ENCODE measurements at places on chromosomes 1 and 21.

GRCh38 chr1:147062956-147063355 is 109.3 kb downstream of the PRKAB2 start:
- DNase-seq, result no peak

- DNase-seq, result no peak
Observed at GRCh38 chr1:167229719-167230385, 9.2 kb downstream of the POU2F1 start.

- DNase-seq, result no peak
Observed at GRCh38 chr21:45948576-45949141, 32.9 kb upstream of the COL6A1 start.

GRCh38 chr21:15686506-15686905 is 43.3 kb upstream of the USP25 start:
- no peak for DNase-seq

DNA sequence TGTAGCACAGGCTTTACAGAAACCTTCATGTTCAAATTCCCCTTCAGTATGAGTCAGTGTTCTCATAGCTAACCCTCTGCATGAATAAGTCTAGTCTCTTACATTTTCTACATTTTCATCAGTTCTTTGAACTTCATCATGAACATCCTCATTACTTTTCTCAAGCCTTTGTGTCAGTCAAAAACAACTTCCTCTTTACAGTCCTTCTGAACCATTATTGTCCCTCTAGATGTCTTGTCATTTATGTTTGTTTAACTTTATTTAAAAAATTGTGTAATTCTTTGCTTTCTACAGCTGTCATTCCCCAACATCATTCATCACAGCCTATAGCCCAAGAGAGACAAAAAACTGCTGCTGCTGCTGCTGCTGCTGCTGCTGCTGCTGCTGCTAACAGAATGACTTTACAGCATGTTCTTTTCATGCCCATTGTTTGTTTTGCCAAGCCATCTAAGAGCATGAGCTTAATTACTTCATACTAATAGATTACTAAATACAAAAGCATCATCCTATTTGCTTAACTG is 133.1 kb downstream of the LRRC40 start:
- no peak for DNase-seq

- no peak for DNase-seq
Observed at GRCh38 chr1:169240449-169241232, 127.0 kb downstream of the NME7 start.

GRCh38 chr21:33266050-33266788 is at the start of gene IL10RB:
Gene IL10RB (plus strand): TSS chr21:33266367. CDS start chr21:33266466, 99 bp downstream.
- DNase-seq, result peak; percentile 80

DNA sequence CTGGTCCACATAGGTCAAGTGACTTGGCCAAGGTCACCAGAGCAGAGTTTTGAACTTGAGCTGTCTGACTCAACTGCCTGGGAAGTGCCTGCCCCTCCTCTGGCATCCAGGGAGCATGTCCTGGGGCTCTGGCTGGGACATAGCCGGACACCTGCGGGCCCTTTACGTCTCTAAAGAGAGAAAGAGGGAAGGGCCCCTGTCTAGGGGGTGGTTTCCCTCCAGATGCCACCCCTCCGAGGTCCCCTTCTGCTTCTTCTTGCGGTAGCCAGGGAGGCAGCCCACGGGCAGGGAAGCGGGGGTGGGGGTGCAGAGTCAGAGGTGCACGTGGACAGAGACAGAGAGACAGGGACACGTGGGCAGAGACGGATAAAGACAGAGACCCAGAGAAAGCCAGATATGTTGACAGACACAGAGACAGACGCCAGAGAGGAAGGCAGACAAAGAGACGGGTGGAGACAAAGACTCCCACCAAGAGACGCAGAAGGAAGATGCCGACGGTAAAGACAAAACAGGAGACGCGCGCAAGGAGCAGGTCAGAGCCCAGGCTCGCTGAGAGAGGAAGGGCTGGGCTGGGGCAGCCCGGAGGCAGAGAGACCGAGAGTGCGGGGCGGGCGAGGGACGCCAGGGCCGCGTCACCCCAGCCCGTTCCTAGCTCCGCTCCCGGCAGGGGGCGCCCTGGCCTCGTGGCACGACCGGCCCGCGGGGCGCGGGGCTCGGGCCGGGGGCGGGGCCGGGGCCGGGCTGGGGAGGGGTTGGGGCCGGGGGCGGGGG is 458 bp upstream of the ALPL start:
- peak; percentile 70 for DNase-seq

DNA sequence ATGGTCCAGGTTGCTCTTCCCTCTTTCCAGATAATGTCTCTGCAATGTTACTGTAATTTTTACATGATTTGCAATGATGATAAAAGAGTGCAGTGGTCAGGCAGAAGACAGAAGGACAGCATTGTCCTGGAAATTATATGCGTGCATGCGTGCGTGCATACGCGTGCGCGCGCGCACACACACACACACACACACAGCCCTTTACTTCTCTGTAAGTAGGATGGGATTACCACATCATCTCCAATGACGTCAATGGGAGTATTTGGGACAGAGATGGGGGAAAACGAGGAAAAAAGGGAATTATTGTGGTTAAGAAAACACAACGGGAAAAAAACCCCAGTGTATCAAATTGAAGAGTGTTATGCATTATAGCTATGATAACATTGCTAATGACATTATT is 99.7 kb downstream of the SPAG17 start:
- no peak for DNase-seq

GRCh38 chr1:220927442-220927841 is 48.2 kb downstream of the HLX start:
- DNase-seq, result no peak

- peak; percentile 14 for DNase-seq
Observed at GRCh38 chr1:2778220-2778592, 23.3 kb downstream of the TTC34 start.

GRCh38 chr21:28220680-28221079 is 772.0 kb downstream of the LTN1 start:
- no peak for DNase-seq

GRCh38 chr1:204962742-204963632 is 80.0 kb upstream of the CNTN2 start:
- no peak for DNase-seq

GRCh38 chr1:228397966-228398365 is 8.7 kb downstream of the TRIM11 start:
- DNase-seq, result no peak

- DNase-seq, result no peak
Observed at GRCh38 chr1:233928123-233928522, 23.6 kb downstream of the SLC35F3 start.

DNA sequence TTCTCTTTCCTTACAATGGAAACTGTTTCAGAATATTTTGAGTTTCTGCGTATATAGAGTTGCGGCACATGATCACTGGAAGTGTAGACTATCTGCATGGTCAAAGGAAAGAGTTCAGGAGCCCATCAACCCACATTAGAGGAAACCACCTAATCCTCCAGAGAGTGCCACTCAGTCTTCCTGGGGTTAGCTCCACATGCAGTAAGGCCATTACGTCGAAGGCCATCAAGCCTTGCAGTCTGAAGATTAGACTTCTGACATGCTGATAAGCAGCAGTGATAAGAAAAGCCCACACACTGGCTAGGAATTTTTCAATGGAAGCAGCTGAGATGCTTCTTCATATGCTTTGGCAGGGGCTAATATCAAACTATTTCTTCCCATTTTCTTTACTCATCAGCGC is 7.6 kb downstream of the ZNF669 start:
- no peak for DNase-seq

DNA sequence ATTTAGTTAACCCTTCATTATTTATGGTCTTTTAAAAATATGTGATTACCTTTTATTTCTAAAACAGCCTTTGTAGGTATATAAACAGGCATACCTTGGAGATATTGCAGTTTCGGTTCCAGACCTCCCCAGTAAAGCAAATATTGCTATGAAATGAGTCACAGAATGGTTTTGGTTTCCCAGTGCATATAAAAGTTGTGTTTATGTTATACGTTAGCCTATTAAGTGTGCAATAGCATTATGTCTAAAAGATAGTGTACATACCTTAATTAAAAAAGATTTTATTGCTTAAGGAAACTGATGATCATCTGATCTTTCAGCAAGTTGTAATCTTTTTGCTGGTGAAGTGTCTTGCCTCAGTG is 44.1 kb downstream of the XCL2 start:
- no peak for DNase-seq

GRCh38 chr1:69814926-69815325 is 247.2 kb downstream of the LRRC7 start:
- DNase-seq, result no peak

DNA sequence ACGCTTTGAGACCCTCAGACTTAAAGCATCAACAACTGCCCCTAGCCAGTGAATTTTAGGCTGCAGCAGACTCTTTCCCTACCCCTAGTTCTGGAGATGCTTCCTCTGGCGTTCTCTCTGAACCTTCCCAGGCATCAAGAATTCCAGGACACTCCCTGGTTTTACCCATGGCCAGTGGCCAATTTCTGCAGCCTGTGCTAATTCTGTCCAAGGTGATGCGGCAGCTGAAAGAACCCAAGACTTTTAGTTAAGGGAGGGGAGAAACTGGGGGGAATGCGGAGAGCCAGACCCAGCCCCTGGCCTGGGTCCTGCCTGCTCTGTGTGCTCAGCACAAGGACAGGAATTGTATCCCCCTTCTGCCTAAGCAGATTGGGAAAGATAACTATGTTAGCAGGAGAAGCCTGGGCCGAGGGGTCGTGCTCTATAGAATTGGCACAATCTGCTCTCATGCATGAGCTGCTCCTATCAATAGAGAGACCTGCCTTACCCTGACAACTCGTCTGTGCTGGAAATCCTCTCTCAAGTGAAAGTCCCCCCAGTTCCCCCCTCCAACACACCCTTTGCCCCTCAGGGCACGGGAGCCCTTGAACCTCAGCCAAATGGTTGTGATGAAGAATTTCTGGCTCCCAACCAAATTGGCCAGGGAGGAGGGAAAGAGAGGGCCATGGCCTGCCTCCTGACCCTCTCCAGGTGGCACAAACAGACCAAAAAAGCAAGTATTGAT is 5.4 kb upstream of the GJA8 start:
- DNase-seq, result no peak

GRCh38 chr1:36961062-36961615 is 73.2 kb downstream of the GRIK3 start:
- DNase-seq, result no peak

DNA sequence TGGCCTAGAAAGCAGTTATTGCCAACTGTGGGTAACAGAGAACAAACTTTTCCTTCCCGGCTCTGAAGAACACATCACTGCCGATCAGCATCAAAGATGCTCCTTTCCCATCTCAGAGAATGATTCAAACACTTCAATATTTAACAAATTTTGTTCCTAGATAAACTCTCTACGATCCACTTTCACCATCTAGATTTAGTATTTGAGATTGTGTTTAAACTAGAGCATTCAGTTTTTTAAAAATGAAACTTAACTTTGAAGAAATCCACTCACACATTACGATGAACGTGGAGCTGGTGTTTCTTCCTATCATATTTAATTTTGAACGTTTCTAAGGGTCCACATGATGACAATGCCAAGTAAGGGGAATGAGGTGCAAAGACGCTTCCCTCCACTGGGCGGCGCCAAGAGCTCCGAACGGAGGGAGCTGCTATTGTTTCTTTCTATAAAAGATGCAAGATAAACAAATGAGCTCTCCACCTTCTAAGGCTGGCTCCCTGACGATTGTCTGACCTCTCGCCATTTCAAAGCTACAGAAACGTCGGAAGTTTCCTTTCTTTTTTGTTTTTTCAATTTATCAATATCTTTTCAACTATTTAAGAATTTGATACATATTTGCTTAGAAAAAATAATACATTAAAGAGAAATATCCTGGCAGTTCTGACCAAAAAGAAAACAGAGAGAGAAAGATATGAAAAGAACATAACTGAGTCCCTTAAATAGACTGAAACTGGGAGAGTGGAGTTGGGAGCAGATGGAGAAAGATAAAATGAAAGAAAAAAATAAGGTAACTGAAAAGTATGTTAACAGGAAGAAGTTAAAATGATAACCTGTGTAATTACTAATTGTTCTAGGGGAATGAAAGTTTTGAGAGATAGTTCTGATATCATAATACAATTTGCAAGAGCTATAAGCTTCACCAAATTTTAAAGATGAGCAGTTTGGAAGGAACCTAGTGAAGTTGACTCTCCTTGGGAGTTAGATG is 4.4 kb upstream of the BARHL2 start:
- peak; percentile 70 for DNase-seq

DNA sequence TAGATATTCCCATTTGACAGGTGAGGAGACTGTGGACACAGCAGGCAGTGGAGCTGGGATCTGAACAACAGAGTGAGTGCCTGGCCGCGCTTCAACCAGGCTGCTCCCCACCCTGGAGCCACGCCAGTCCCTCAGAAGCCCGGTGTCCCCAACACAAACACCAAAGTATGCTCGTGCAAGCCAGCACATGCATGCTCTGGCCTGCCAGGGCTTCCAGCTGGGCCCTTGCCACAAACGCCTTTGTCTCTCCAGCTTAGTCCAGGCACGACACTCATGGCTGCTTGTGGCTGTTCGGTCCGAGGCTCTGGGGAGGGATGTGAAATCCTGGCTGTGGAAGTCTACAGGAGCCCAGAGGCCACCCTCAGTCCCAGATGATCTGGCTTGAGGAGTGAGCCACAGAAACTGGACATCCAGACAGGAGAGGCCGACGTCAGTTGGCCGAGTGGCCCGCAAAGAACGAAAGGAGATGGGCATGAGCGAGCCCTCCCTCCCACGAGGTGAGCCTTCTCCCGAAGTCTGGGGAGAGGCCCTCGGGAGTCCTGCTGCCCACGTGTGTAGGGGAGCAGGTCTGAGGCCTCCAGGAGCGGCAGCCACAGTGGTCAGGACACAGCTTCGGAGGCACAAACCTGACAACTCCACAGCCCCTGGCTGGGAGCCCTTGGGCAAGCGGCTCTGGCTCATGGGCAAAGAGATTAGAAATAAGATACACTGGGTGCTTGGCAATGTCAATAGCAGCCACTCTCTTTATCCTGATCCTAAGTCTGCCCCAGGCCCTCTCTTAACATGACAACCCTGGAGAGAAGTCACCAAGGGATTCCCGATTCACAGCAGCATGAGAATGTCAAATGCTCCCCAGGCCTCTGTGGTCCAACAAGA is 117.1 kb upstream of the IFFO2 start:
- no peak for DNase-seq

GRCh38 chr1:93275634-93276295 is 69.9 kb upstream of the DR1 start:
- no peak for DNase-seq

- no peak for DNase-seq
Observed at GRCh38 chr1:240635466-240636256, 23.7 kb upstream of the GREM2 start.

GRCh38 chr1:18058981-18059605 is 48.5 kb upstream of the IGSF21 start:
- no peak for DNase-seq

GRCh38 chr21:23401278-23401677 is 2206.0 kb downstream of the MRPL39 start:
- no peak for DNase-seq

GRCh38 chr21:42704861-42705260 is 51.4 kb downstream of the PDE9A start:
- DNase-seq, result no peak

- peak; percentile 90 for DNase-seq
Observed at GRCh38 chr1:227766015-227766634, 30.9 kb downstream of the SNAP47 start.

All from activated naive CD4-positive, alpha-beta T cell treated with anti-CD3 and anti-CD28 coated beads, Interleukin-2, amount 10 ng/mL, durations not matched to agents 7 days and 5 days (primary cell).